Esophagus squamous epithelium (tissue), 5 donors: ENCODE measurements at places on chromosomes 11 and 22. TPM values are rescaled to one million over a fixed set of nuclear protein-coding genes. Genes with fewer than 3 reads are reported as not detected.

DNA sequence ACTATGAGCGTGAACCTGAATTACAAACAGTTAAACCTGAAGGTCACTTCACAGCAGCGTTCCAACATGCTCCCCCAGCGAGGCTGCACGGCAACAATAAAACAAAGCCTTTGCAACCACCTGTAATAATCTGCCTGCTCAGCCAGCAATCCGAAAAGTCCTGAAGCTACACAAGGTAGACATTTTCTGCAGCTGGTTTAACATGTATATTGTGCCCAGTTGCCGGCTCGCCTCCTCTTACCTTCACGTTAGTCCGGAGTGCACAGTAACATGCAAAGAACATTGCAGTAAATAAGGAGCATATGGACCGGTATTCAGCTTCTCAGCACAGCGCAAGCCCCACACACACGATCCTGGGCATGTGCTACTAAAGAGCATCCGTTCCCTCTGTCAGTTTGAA, 704.3 kb downstream of the DLG2 start:
- no peak for DNase-seq
- no peak overlapping the region for H3K27ac ChIP-seq
- H3K4me3 ChIP-seq: no peak overlapping the region
- peaks cover 10% of the 10 kb centered on the region for H3K4me1 ChIP-seq

- no peaks in the 10 kb centered on the region for H3K36me3 ChIP-seq
- no peak overlapping the region for H3K4me3 ChIP-seq
- no peak for DNase-seq
- H3K4me1 ChIP-seq: no peaks in the 10 kb centered on the region
- no peaks in the 10 kb centered on the region for H3K27me3 ChIP-seq
- no peak overlapping the region for H3K27ac ChIP-seq
Observed at GRCh38 chr11:103378931-103379330, 269.7 kb downstream of the DYNC2H1 start.

GRCh38 chr22:42072606-42073330, 1.3 kb upstream of the PHETA2 start:
- H3K4me1 ChIP-seq: peaks cover 25% of the 10 kb centered on the region
- no peak overlapping the region for H3K4me3 ChIP-seq
- no peaks in the 10 kb centered on the region for H3K27me3 ChIP-seq
- H3K27ac ChIP-seq: no peak overlapping the region
- no peak for DNase-seq
- no peaks in the 10 kb centered on the region for H3K36me3 ChIP-seq

DNA sequence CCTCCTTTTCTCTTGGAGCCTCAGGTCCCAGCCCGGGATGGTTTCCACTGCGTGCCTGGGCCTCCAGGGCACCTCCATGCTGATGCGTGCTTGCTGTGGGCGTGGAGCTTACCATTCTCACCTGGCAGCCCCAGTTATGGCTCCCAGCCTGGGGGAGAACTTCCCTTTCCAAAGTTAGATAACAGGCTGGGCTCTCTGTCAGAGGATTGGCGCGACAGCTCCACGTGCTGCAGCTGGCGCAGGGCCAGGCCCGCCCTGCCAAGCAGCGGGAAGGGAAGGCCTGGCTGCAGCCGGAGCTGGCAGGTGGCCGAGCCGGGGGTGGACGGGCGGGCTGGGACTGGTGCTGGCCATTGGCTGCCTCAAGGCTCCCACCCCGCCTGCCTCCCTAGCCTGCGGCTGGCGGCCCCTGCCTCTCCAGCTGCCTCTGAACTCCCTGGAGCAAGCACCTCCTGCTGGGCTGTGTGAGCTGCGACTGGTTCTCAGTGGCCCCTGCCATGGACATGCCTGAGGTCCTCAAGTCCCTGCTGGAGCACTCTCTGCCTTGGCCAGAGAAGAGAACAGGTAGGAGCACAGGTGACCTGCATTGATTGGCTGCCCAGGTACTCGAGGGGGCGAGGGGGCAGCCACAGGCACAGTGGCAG, 14.6 kb upstream of the TEF start:
- peak overlapping the region; percentile 51 for H3K27ac ChIP-seq
- H3K27me3 ChIP-seq: peaks cover 22% of the 10 kb centered on the region
- peaks cover 27% of the 10 kb centered on the region for H3K4me1 ChIP-seq
- peak overlapping the region; percentile 41 for H3K4me3 ChIP-seq
- no peaks in the 10 kb centered on the region for H3K36me3 ChIP-seq
- DNase-seq: no peak

DNA sequence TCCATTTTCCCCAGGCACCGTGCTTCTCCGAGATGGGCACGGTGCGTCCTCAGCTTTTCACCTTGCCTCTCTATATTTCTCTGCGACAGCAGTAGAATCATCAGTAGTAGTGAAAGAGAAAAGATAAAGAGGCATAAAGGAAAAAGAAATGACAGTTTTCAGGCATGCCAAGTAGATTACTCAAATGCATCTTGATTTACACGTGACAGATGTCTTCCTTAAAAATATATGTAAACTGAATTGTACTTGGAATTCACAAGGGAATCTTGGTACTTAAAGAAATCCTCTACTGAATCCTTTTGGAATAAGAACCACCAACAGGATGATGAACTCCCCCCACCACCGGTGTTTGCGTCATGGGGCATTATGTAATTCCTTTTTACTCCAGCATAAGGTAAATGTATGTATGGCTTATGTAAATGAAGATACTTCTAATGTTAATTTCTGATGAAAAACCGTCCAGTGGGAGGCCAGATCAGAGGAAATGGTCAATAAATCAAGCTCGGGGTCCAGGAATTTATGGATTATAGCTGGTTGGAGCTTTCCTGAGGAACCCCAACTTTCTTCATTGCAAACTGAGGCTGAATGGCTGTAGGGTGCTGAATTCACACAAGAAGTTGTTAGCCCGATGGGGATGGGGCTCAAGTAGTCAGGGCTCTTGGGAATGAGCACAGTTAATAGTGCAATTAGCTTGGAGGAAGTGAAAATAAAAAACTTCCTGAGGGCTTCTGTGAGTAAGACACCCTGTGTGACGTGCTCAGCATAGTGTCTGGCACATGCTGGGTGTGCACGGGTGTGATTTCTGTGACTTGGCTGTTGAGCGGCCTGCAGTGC, 630.4 kb downstream of the OPCML start:
- no peak overlapping the region for H3K4me3 ChIP-seq
- no peaks in the 10 kb centered on the region for H3K36me3 ChIP-seq
- no peaks in the 10 kb centered on the region for H3K27me3 ChIP-seq
- H3K27ac ChIP-seq: no peak overlapping the region

DNA sequence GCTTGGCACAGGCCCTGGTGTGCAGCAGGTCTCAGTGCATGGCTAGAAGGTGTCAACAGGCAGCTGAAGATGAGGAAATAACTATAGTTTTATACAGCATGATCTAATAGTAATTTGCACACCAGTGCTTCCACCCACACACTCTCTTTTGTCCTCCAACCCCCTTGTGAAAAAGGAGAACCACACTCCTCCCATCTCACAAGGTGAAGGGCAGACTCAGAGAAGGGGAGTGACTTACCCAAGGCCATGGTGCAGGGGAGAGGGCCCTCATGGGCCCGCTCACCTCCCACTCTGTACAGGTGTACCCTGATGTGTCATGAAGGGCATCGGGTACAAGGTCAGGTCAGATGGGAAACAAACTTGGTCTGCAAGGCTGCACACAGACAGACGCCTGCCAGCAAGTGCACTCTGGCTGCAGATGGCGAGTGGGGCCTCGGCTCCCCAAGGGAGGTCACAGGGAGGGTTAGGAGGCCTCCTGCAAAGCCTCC, 53.4 kb downstream of the DGCR2 start:
- H3K27me3 ChIP-seq: no peaks in the 10 kb centered on the region
- H3K27ac ChIP-seq: no peak overlapping the region
- DNase-seq: no peak
- H3K36me3 ChIP-seq: peaks cover 16% of the 10 kb centered on the region
- no peak overlapping the region for H3K4me3 ChIP-seq

DNA sequence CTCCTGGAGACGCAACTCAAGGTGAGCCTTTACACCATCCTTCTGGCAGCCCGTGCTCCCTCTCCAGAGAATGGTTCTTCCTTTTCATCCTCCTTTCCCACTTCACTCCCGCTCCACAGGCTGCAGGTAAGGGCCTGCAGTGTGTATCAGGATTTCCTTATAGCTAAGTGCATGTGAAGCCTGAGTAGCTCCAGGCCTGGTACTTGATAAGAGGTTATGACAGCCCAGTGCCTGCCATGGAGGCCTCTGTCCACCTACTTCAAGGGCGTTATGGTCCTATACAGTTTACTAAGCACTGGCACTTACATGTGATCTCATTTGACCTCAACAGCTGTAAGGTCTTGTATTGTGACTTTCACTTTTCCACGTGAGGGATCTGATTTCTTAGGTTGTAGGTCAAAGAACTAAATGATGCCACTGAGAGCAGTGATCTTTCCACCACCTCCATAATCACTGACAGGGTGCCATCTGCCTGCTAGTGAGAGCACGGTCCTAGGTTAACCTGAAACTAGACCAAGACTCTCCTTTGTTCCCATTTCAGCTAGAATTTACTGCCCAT, 18.1 kb downstream of the SSH3 start:
- no peak for DNase-seq
- no peaks in the 10 kb centered on the region for H3K27me3 ChIP-seq
- no peak overlapping the region for H3K4me3 ChIP-seq

DNA sequence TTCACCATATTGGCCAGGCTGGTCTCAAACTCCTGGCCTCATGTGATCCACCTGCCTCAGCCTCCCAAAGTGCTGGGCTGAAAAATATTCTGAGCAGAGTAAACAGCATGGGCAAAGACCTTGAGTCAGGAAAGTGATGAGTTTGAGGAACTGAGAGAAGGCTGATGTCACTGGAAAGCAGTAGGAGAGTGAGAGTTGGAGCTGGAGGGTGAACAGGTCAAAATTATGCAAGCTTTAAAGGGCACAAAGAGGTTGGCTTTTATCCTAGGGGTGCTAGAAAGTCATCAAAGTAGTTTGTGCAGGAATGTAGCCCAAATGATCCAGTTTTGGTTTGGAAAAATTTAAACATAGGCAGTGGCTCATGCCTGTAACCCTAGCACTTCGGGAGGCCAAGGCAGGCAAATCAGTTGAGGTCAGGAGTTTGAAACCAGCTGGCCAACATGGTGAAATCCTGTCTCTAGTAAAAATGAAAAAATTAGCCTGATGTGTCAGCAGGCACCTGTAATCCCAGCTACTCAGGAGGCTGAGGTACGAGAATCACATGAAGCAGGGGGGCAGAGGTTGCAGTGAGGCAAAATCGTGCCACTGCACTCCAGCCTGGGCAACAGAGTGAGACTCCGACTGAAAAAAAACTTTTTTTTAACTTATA, 44.7 kb upstream of the CXCR5 start:
- no peak overlapping the region for H3K4me3 ChIP-seq
- peaks cover 34% of the 10 kb centered on the region for H3K4me1 ChIP-seq
- no peaks in the 10 kb centered on the region for H3K27me3 ChIP-seq
- DNase-seq: no peak

Gene SAA4
- total RNA-seq: not detected

Gene EIF3M
- 466 TPM for total RNA-seq

Gene AP1B1
- total RNA-seq: 144 TPM

Gene GGT5
- total RNA-seq: 26.5 TPM

Gene CDC42EP1
- total RNA-seq: 56.3 TPM
